NCI-H2081 treated with DMSO at 0.1 percent for 48 hours (cell line): ENCODE measurements at places on chromosomes 4 and X.

DNA sequence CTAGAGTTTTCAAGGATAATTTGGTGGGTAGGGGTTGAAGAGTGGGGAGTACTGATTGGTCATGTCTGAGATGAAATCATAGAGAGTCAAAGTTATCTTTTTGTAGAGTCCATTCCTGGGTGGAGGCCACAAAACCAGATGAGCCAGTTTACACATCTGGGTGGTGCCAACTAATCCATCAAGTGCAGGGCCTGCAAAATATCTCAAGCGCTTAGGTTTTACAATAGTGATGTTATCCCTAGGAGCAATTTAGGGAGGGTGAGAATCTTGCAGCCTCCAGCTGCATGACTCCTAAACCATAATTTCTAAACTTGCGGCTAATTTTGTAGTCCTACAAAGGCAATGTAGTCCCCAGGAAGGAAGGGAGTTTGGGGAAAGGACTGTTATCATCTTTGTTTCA lies 988.3 kb upstream of the LCORL start:
- DNase-seq = no peak

DNA sequence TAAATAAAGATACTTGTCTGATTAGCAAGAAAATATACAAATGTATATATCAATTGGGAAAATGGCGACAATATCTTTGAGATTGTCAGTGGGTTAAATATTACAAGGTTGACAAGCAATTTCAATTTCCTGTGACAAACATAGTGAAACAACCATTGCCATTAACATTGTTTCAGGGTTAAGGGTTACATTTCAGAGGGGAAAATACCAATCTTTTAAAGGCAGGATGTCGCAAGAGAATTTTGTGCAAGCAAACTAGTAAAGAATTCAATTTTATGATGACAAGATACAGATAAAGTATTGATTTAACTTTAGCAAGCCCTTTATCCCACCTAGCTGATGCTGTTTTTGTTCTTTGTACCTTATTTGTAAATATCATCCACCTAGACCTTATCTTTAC lies 305.8 kb upstream of the GRIA3 start:
- no peak for DNase-seq

DNA sequence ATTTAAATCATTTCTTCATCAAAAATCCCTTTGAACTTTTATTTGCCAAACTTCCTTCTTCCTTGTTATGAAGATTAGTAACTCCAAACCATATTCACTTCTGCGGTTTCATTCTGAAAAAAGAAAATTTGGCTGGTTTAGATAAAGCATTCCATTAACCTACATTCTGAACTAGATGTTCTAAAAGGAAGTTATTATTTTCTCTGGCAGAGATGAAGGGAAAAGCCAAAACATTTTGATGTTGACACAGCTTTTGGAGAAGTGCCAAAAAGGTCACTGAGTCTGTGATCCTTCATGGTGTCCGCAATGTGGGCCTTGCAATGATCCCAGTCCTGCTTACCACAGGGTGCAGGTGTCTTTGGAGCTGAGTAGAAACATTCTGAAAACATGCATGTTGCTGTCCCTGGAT lies 36.0 kb downstream of the CXCL8 start:
- no peak for DNase-seq

- DNase-seq = no peak
These were observed 63.4 kb downstream of the FHDC1 start for GRCh38 chr4:152999346-153000075.

- no peak for DNase-seq
These were observed 40.2 kb upstream of the TET2 start for GRCh38 chr4:105106426-105106825.

DNA sequence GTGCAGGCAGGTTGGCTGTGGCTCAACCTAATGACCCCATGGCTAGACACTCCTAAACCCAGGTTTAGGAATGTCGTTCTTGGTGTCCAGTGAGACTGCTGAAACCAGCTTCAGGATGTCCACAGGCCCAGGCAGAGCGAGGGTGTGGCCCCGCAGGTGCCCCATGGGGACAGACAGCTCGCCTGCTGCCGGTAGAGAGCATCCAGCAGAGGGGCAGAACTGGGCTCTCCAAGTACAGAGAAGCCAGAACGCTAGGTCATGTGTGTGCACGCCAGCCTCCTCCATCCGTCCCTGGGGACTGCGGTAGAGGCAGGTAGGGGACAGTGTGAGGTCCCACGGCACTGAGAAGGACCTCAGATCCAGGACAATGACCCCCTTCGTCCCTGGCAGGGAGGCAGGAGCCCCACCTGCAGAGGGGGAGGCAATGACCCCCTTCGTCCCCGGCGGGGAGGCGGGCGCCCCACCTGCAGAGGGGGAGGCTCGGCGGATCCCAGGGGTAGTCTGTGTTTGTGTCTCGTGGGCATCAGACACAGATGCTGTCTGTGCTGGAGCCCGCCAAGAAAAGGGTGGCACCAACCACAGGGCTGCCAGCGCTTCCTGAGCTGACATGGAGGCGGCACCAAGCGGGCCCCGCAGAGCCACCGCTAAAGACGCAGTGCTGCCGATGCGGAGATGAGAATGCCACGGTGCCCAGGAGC lies 118.4 kb downstream of the FAM53A start:
- DNase-seq = no peak

DNA sequence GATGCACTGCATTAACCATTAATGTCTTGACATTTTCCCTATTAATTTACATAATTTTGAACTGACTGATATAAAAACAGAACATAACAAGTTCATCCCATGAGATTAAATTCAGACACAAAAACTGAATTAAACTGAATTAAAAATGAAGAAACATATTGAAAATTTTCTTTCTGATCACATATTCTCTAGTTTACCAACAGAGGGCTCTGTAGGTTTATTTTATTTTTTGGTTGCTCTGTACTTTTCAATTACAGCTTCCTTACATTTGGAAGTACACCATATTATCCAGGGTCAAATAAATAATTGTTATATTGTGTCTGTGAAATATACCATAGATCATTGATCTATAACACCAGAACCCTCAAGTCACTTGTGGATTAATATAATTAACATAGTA lies 27.3 kb upstream of the CT83 start:
- peak; percentile 26 for DNase-seq

- no peak for DNase-seq
These were observed 412.3 kb downstream of the PDGFC start for GRCh38 chr4:156559346-156559745.

DNA sequence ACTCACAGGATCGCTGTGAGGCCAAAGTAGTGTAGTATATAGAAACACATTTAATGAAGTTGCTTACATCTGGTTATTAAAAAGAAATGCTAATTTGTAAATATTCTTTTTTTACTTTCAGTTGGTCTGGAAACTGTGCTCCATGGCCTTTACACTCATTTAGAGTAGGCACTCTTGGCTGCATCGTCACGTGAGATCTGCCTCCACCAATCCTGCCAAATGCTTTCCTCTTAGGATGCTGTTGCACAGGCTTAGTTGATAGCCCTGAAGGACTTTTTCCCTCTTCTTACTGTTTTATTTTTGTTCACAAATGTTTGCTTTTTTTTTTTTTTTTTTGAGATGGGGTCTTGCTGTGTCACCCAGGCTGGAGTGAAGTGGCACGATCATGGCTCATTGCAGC lies 6.3 kb downstream of the CPE start:
- DNase-seq = no peak

GRCh38 chr4:168128601-168129000 lies 36.3 kb downstream of the ANXA10 start:
- DNase-seq = no peak

- DNase-seq = no peak
These were observed 39.7 kb downstream of the TRIM61 start for GRCh38 chr4:164937576-164938270.

GRCh38 chr4:88949605-88950004 lies 107.4 kb downstream of the FAM13A start:
- no peak for DNase-seq

DNA sequence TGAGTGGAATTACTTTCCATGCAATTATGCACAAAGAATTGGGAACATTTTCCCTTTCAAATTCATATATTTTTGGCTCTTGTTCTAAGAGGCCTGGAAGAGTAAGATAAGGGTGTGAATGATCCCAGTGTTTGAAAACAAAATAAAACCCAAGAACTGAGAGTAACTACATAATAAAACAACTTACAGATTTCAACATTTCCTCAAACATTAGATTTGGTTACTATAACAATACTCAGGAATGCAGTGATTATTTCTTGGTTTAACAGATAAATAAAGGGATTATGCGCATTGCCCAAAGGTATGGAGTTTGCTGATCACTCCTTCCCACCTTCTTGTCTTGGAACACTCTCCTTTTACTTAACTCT lies 292.5 kb downstream of the CAMK2D start:
- DNase-seq = no peak

- DNase-seq = no peak
These were observed 109.3 kb upstream of the BMP2K start for GRCh38 chr4:78666830-78667258.

DNA sequence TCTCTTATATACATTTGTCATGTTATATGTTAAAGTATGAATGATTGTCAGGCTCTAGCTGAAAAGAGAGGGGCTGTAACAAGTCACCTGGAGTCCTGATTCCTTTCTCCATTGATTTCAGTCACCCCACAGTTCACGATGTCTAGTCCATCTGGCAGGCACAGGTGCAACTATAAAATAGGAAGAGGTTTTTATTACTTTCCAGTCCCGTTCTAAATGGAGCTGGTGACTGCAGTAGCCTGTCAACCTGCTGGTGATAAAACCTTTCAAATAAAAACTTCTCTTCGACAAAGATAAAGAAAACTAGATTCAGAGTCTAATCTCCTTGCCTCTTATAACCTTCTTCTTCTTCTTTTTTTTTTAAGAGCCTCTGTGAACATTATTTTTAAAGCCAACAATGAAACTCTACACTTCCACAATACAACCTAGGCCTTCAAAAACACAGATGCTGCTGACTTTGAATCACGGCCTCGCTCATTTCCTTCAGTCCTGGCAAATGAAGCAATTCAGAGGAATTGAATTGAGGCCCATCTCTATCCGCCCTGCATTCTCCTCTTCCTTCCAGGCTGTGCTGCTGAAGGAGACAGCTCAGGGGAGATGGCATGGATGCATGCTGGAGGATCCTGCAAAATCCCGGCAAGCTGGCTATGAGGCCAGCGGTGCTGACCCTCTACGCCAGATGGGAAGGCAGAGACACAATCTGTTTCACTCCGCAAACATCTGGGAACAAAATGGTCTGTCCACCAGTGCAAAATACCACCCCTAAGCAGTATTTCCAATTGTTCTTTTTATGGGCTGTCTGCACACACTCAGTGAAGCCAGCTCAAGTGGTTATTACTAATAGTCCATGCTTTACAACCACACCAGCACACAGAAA lies 27.3 kb upstream of the CDKN2AIP start:
- DNase-seq = no peak

- no peak for DNase-seq
These were observed 80.4 kb downstream of the PPP1R2C start for GRCh38 chrX:42697544-42697943.

DNA sequence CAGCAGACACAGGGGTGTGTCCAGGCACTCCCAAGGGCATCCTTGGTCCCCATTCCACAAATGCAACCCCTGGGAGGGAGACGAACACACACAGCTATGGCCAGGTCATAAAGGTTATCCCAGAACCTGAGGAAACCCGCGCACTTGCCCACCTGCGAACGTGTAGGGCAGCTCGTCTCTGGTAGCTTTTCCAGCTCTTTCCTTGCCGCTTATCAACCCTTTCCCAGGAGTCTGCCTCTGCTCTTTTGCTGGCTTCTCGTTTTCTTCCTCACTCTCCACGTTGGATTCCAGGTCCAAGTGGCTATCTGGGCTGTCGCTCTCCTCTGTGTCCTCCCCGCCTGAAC lies 13.5 kb downstream of the NOP14 start:
- no peak for DNase-seq

GRCh38 chrX:15206306-15206705 lies 63.6 kb downstream of the ASB9 start:
- DNase-seq = peak; percentile 45

DNA sequence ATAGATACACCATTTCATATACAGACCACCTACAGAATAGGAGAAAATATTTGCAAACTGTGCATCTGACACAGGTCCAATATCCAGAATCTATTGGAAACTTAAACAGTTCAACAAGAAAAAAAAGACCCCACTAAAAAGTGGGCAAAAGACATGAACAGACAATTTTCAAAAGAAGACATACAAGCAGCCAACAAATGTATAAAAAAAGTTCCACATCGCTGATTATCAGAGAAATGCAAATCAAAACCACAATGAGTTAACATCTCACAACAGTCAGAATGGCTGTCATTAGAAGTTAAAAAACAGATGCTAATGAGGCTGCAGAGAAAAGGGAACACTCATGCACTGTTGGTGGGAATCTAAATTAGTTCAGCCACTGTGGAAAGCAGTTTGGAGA lies 36.8 kb downstream of the KIAA0232 start:
- no peak for DNase-seq

DNA sequence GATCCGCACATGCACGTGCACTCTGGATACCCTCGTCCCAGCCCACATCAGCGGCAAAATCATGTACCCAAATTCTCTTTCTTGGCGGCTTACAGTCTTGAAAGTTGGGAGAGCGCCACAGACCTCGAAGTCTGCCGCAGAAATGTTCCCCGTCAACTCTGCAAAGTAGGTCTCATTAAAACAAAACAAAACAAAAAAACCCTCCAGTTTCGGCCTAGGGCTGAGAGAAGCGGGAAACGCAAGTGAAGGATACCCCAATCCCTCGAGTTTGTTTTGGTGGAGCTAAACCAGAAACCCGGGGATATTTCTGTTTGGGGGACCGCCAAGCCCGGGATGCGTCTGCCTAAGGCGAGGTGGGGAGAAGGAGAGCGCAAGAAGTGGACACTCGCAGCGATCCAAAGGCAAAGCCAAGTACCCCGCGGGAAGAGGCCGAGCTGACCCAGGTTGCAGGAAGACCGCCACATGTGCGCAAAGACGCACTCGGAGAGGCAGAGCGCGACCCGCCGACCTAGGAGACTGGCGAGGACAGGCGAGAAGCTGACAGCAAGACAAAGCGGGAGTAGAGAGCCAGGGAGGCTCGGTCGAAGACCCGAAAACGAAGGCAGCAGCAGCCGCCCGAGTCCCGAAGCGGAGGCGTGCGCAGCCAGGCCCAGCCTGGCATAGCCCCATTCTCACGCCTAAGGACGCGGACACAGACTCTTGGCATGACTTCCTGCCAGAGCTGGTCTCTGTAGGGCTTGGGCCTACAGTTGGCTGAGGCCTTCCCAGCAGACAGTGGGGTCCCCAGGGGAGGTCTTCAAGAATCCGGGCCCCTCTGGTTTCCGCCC lies 49.6 kb upstream of the BCOR start:
- no peak for DNase-seq

- DNase-seq = no peak
These were observed 306.5 kb downstream of the MAGEB5 start for GRCh38 chrX:26522501-26522900.

GRCh38 chrX:70033348-70034051 lies 16.2 kb downstream of the AWAT2 start:
- DNase-seq = no peak

- DNase-seq = no peak
These were observed 24.1 kb downstream of the HPRT1 start for GRCh38 chrX:134484039-134484438.

- DNase-seq = no peak
These were observed 306.2 kb upstream of the SLIT2 start for GRCh38 chr4:19945501-19945900.
